ENCODE measurements at places on chromosomes 1 and 21.

GRCh38 chr1:89761901-89762300 lies 58.9 kb upstream of the LRRC8D start:
- no peak for DNase-seq

GRCh38 chr1:19337289-19337688 lies 25.2 kb downstream of the SLC66A1 start:
- DNase-seq, result no peak

- DNase-seq, result no peak
Measured at GRCh38 chr21:31725202-31725839, 6.6 kb downstream of the SCAF4 start.

DNA sequence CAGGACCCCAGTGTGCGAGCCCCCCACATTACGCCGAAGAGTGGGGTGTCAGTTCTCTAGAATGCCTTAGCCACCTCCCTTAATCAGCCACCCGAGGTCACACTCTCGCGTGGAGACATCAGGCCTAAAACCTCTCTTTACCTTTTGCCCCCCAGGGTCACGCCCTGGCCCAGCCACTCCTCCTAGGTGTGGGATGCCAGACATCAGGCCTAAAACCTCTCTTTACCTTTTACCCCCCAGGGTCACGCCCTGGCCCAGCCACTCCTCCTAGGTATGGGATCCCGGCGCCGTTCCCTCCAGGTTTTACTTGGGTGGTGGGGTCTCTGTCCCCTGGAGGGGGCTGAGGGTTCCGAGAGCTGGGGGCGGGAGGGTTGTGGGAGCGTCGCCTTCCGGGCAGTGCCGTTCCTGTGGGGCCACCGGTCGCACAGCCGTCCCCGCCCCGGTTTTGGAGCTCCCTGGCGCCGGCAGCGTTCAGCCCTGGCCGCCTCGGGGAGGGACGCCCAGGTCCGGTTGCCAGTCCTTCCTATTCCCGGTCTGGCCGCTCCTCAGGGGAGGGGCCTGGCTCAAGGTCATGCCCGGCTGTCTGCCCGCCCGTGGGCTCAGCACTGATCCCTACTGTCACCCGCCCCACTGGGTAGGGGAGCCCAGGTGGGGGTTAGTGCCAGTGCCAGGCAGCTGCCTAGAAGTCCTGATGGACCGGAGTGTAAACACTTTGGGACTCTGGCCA lies 882 bp downstream of the VPS13D start:
- DNase-seq, result no peak

- DNase-seq, result no peak
Measured at GRCh38 chr1:201556841-201557571, 18.1 kb downstream of the NAV1 start.

DNA sequence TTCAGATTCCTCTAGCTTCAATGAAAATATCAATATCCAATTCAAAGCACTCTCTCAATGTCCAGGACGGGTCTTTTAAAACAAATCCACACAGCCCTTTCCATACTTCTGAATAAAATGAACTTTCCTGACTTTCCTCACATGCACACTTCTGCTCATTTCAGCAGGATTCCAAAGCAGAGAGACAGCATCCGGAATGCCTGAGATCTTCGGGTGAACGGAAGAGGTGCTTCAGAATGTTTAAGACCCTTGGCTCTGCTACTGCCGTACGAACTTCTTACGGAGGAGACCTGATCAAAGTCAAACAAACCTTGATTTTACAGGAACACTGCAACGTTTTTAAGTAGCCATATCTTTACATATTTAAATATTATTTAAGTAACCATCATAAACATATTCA lies 245.7 kb downstream of the PTBP2 start:
- DNase-seq, result no peak

DNA sequence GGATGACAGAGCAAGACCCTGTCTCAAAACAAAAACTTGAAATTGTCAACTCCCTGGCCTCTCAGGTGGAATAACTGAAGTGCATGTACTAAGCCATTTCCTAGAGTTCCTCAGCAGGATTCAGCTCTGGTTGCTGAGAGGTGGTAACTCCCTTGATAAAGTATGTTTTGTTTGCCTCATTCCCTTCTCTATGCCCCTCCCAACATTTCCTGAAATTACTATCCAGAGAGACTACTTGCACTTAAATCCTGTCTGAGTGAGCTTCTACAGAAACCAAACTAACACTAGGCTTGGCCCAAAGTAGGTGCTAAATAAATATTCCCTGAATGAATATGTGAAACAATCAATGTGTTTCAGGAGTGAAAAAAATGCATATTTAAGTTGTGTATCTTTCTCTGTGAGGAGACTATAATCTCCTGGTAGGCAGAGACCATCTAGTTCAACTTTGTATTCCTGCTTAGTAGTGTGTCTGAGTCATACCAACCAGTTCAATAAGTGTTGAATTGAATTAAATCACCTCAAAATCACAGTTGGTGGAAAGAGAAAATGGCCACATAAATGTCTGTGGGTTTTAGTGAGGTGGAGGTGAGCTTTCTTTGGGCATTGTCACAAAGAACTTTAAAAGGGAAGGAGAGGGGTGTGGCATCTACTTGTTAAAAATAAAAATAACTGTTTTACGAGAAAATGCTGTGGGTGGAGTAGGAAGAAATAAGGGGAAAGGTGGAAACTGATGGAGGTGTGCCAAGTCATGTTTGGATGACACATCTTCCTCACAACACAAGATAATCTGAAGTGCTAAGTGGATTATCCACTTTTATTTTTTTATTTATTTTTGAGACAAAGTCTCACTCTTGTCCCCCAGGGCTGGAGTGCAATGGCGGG lies 12.6 kb downstream of the RIMKLA start:
- DNase-seq, result no peak

- no peak for DNase-seq
Measured at GRCh38 chr1:79749607-79750006, 743.1 kb upstream of the ADGRL4 start.

DNA sequence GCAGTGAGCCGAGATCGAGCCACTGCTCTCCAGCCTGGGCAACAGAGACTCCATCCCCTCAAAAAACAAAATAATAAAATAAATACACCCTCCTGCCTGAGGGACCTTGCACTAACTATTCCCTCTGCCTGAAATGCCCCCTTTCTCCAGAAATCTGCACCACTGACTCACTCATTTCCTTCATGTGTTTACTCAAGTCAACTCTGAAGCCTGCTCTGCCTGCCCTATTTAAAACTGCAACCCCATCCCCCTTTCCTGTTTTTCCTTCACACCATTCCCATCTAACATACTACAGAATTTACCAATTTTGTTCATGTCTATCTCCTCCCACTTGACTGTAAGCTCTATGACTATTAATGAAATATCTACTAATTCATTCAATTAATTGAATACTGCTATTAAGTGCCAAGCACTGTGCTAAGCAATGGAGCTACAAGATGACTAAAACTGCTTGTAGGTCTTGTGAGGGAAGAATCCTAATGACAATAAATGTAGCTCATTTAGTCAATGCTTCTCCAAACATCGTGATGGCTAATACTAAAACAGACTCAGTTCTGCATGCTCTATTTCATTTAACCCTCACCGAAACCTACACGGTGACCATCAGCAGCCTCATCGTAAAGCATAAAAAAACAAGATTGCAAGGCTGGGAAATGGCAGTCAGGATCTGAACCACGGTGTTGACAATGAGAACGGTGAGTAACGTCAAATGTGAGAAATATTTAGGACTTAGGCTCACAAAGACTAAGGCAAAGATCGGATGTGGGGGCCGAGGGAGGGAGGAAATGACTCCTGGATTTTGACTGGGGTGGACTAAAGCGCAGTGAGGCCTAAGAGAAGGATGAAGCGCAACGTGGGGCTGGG lies 749 bp upstream of the TMEM39B start:
- DNase-seq, result no peak

Measured in NCI-H1436 (cell line).